ENCODE measurements at places on chromosomes 13 and 19.
A peak's percentile ranks its signal among the peaks of the same experiment; 100 is the strongest.

GRCh38 chr13:26377038-26377437, 123.1 kb downstream of the CDK8 start:
- peak; percentile 11 for DNase-seq

DNA sequence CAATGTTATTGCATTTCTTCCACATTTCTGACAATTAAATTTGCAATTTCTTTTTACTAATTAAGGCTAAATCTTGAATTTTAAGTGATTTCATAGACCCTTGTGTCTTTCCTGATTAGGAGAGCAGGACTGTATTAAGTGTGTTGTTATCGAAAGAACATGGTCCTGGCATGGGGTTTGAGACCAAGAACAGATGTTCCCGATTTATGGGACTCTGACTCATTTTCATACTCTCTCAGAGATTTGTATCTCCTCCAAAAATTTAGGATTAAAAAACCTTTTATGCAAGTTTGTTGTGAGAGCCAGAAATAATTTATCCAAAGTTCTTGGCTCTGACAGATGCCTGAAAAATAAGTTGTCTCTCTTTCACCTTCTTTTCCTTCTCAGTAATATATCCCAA, 589.3 kb upstream of the ARGLU1 start:
- DNase-seq, result no peak

DNA sequence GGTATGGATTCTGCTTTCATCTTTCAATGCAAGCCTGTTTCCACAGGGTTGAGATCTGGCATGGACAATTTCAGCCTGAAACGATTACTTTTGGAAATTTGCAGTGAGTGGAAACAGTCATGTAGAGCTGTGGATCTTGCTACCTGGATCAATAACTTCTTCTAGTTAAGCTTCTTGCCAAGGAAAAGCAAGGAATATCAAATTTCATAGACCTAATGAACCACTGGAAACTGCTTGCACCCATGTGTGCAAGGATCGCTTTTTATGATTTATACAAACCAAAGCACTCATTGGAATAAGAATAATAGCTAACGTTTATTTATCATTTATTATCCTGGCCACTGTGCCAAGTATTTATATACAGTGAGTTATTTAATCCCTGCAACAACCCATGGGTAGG, 392.8 kb downstream of the KCNRG start:
- DNase-seq, result no peak

DNA sequence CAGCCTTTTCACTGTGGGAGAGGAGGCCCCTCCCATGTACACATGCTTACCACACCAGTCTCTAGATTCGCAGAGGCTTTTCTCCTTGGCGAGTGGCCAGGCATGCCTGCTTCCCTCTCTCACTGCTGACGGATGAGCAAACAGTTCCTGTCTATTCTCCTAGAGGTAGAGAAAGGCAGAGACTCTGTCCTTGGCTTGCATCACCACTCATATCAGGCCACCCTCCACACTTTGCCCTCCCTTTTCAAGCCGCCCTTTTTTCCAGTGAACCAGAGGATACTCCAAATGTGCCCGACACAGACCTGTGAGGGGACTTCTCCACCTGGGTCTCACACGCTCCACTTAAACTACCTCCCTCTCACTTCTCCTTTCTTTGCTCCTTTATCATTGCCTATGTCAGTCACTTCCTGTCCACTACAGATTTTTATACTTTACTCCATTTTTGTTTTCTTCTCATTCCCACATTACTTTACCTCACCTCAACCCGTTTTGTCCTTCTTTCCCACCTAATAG, 284.6 kb downstream of the DNAJC15 start:
- peak; percentile 28 for DNase-seq

DNA sequence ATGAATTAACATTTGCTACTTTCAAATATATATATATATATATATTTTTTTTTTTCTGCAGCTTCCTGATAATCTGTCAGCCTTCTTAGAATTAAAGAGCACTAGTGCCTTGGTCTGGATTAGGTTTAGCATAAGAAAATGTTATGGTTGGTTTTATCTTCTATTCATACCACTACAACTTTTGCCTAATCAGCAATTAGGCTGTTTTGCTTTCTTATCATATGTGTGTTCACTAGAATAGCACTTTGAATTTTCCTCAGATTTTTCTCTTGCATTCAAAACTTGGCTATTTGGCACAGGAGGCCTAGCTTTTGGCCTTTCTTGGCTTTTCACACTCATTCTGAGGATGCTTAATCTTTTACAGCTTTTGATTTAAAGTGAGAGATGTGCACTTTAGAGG, 1468.1 kb downstream of the PCDH9 start:
- DNase-seq, result no peak

DNA sequence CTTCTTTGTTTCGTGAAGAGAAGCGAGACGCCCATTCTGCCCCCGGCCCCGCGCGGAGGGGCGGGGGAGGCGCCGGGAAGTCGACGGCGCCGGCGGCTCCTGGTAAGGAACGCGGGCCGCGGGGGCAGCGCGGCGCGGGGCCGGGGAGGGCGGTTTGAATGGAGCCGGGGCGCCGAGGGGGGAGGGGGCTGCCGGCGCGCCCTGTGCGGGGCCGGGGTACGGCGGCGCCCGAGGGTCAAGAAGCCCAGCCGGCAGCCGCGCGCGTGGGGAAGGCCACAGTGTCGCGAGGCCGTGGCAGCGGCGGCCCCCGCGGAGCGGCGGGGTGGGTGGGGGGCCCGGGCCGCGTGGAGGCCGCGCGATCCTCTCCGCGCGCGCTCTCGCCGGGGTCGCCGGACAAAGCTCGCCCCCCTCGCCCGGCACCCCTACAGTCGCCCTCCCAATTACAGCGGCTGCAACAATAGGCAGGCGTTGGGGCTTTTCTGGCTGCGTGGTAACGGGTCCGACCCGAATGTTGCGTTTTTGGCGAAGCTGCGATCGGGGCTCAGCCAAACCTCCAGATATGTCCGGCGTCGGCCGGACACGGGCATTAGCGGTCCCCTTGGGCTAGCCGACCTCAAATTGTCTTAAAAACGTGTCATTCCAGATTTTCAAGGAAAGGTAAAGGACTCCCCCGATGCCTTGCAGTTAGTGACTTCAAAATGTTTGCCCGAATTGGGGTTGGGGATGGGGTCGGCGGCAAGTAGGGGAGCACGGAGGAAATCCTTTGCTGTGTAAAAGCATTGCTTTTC, 437 bp downstream of the SMARCA4 start:
- DNase-seq, result peak; percentile 43

DNA sequence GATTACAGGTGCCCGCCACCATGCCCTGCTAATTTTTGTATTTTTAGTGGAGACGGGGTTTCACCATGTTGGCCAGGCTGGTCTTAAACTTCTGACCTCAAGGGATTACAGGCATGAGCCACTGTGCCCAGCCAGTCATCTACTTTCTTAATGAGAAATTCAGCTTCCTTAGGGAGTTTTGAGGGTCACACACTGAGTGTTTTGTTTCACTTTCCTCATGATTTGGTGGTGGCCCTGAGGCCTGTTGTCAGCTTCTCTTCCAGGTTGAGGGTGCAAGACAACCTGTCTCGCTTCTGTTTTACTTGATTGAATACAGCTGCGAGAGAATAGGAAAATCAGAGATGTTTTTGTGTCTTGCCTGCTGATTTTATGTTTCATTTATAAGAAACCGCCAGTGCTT, 9.9 kb downstream of the FRY start:
- no peak for DNase-seq

Measured in AG08396 (cell line).